ENCODE measurements at places on chromosomes 2 and 18.

DNA sequence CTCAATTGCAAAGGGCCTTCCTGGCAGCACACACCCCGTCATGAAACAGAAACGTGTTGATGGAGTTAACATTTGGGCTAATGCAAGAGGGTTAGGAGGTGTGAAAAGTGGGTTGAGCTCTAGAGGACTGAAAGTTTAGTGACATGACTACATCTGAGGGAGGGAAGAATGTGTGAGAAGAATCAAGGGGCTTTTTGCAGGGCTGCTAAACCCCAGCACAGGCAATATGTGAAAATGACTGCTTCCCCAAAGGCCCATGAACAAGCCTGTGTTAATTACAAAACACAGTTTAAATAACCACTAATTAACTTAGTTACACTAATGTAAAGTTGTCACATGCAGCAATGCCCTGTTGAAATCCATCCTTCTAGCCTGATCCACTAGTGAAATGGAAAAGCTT lies 63.4 kb upstream of the PEX13 start:
- no peak for DNase-seq

GRCh38 chr2:200450288-200450687 lies 59.6 kb downstream of the KCTD18 start:
- no peak for DNase-seq

DNA sequence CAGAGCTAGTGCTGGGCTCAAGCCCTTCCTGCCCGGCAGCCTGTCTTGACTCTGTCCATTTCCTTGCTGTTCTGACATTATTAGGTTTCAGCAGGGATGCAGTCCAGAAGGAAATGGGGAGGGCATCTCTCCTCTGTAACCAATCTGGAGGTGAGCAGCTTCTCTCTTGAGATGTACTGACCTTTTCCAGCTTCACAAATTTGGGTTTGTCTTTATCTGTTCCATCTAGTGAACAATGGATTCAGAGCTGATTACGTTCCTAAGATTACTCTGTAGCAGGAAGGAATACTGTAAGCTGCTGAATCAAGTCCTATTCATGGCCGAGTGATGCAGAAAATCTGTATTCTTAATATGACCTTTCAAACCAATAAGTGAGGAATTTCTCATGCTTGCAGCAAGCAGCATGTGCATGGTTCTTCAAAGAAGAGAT lies 11.0 kb downstream of the PLA2R1 start:
- no peak for DNase-seq

DNA sequence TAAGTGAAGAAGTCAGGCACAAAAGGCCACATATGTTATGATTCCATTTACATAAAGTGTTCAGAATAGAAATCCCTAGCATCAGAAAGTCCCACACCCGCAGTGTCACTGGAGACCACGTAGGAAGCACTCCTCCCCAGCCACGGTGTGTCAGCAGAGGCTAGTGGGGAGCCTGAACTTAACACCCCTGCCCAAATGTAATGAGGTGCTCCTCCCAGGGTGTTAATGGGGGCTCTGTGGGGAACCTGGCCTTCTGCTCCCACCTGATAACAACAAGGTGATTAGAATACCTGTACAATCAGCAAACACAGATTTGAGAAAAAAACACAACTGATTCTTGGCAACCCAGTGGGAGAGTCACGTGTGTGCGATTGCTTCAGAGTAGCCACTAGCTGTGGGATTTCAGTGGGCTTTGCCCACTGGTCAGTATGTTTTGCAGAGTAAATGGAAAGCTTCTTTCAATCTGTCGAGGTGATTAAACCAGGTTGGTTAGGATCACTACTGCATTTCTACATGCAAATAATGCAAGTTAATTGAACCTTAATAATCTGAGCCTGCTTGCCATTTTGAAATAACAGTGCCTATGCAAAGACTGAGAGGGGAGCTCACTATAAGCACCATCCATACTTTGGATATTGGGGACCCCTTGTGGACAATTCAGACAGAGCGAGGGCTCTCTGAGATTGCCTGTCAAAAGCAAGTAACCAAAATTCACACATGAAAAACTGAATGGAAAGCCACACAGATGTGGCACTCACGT lies 20.6 kb upstream of the ATRAID start:
- DNase-seq = peak; percentile 57

DNA sequence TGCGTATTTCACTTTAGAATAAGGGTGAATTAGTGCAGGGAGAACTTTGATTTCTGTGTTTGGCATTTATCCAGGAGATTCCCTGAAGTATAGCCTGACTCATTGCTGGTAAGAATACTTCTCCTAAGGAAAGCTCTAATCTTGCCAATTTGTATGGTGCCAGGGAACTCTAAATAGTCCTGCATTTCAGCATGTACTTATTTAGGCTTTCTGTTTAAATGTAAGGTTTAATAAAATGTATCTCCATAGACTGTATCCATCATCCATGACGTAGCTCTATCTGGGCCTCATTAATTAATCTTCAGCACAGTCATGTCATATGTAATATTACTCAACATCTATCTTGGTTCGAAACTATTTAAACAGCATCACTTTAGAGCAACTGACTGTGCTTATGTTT lies 127.7 kb downstream of the DOK6 start:
- DNase-seq = no peak

- no peak for DNase-seq
These were observed 237.5 kb upstream of the TMEM200C start for GRCh38 chr18:6132751-6133368.

GRCh38 chr2:43475922-43476321 lies 119.9 kb downstream of the THADA start:
- DNase-seq = no peak

DNA sequence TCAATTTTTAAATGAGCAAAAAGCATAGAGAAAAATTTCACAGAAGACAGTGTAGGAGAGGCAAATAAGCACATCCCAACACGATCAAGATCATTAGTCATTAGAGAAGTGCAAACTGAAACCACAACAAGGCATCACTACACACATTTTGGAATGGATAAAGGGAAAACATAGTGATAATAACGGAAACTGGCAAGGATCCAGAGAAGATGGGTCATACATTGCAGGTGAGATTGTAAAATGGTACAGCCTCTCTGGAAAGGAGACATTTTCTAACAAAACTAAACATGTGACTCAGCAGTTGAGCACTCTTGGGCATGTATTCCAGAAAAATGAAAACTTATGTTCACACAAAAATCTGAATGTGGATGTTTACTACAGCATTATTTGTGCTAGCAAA lies 98.3 kb upstream of the TMEM17 start:
- DNase-seq = no peak

- DNase-seq = no peak
These were observed 137.7 kb upstream of the TWIST2 start for GRCh38 chr2:238710032-238710735.

GRCh38 chr2:134282629-134283400 lies 28.9 kb downstream of the MGAT5 start:
- DNase-seq = no peak

GRCh38 chr18:61079714-61080113 lies 253.5 kb upstream of the CDH20 start:
- DNase-seq = no peak

- DNase-seq = no peak
These were observed 1.5 kb downstream of the ZNF804A start for GRCh38 chr2:184599872-184600222.

- DNase-seq = no peak
These were observed 165.6 kb downstream of the INHBB start for GRCh38 chr2:120511536-120511935.

GRCh38 chr18:40685219-40685618 lies 1269.8 kb upstream of the PIK3C3 start:
- no peak for DNase-seq

DNA sequence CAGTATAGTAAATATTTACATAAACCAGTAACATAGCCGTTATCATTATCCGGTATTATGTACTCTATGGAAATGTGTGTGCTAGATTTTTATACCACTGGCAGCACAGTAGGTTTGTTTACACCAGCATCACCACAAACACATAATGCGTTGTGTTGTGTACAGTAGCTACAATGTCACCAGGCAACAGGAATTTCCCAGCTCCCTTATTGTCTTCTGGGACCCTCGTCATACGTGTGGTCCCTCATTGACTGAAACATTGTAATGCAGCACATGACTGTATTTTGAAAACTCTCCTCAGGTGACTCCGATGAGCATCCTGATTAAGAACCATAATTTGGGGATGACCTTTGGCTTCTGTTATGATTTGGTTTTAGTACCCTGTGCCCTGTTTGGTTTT lies 31.3 kb downstream of the EHD3 start:
- no peak for DNase-seq

GRCh38 chr18:59730896-59731295 lies 33.7 kb upstream of the CCBE1 start:
- DNase-seq = no peak

GRCh38 chr2:144331674-144332355 lies 188.1 kb downstream of the ZEB2 start:
- no peak for DNase-seq

Measured in erythroblast (primary cell).